ENCODE measurements at places on chromosomes 7 and 10. TPM values are rescaled to one million over a fixed set of nuclear protein-coding genes. Genes with fewer than 3 reads are reported as not detected.

SEPHS1 gene
- 23.7 TPM for total RNA-seq

FAM25C gene
- not detected for total RNA-seq

TET1 gene
- 2.9 TPM for total RNA-seq

DNA sequence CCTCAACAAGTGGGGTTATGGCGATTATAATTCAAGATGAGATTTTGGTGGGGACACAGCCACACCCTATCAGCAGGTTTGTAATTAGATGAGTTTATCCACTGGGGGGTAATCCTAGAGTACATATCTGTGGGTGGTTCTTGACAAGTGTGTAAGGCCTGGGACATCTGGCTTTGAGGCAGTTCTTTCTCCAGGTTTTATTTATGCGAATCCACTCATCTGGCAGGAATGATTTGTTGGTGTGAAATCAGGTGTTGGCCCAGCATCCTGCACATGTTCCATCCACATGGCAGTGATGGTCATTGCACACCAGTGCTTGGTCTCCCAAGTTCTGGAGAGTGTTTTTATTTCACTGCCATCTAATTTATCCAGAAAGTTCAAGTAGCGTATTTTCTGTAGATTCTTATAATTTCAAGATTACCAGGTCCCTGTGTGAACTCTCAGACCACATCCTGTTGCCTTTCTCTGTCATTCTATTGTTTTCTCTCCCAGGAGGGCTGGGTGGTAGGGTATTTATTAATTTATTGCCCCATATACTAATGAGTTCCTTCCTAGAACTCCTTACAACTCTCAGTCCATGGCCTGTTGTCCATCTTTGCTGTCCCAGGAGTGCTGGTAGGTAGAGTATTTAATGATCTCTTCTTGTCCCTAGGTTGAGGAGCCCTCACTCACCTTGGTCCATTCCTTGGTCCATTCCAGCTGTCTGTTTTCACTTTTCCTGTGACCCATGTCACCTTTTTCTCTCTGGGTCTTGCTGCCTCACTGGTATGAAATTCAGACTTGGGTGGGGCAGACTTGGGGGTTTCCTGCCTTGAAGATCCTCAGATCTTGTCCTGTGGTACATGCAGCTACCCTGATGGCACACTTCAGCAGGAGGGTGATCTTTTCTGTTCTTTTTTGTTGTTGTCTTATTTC lies 10.4 kb downstream of the RALA start:
- DNase-seq: no peak

DNA sequence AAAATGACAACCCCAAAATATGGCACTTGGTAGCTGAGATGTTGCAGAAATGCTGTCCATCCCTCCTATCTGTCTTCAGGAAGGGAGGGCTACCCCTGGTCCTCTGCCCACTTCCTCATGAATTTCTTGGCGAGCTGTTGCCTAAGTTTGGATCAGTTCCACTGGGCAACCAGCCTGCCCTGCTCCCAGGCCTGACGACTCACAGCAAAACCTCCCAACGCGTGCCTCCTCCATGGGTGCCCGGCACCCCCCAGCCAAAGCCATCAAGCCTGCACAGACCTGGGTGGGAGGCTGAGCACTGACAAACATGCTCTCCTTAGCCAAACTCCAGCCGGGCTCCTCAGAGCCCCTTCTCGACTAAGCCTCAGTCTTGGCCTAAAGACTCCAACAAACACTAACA lies 8.9 kb downstream of the VSTM4 start:
- DNase-seq: no peak

Measured in naive thymus-derived CD4-positive, alpha-beta T cell (primary cell).